ENCODE measurements at places on chromosomes 4 and X.
A peak's percentile ranks its signal among the peaks of the same experiment; 100 is the strongest.

- DNase-seq = no peak
Observed at GRCh38 chr4:33262824-33263223, 2542.7 kb downstream of the PCDH7 start.

GRCh38 chr4:153233761-153234371, 29.6 kb downstream of the TRIM2 start:
- no peak for DNase-seq

DNA sequence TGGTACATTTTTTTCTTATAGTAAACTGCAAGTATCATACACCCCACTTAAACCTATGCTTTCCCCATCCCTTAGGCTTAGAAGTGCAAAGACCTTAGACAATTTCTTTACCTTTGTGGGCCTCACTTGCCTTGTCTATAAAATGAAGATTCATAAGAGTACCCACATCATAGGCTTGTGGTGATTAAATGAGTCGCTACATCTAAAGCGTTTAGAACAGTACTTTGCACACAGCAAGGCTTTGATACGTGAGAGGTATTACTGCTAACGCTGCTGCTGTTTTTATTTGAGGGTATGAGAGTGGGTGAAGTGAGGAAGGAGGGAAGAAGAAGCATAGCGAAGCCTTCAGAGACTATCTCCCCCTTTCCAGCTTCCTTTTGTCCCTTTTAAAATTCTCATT, 87.8 kb upstream of the RPS6KA3 start:
- DNase-seq = no peak

GRCh38 chr4:15021946-15022345, 19.7 kb downstream of the CPEB2 start:
- no peak for DNase-seq

GRCh38 chrX:69148946-69149345, 16.3 kb downstream of the PJA1 start:
- DNase-seq = no peak

DNA sequence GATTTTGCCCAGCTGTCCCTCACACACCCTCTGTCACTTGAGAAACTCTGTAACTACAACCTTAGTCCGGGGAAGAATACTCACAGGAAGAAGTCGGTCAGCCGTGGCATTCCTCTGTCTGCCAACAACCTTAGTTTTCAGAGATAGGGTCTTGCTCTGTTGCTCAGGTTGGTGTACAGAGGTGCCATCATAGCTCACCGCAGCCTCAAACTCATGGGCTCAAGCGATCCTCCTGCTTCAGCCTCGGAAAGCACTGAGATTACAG, 12.2 kb upstream of the SPCS3 start:
- no peak for DNase-seq

GRCh38 chr4:1964443-1964842, 44.3 kb downstream of the NELFA start:
- DNase-seq = no peak

DNA sequence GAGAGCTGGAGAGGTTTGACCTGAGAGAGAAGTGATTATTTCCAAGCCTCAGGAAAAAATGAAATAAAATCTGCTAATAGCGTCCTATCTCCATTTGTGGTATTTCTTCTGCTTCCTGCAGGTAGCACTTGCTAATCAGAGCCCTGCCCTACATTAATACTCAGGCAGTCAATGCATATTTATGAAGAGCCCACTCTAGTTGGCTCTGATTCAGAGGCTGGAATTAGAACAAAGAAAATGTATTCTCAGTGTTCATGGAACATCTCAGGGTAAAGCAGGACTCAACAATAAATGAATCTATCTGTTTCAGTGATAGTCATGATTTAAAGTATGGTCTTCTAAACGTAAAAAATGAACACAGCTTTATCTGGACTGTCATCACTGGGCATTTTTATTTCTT, 1.4 kb upstream of the ATP8A1 start:
- no peak for DNase-seq

- DNase-seq = no peak
Observed at GRCh38 chr4:133799717-133800315, 401.8 kb downstream of the PABPC4L start.

DNA sequence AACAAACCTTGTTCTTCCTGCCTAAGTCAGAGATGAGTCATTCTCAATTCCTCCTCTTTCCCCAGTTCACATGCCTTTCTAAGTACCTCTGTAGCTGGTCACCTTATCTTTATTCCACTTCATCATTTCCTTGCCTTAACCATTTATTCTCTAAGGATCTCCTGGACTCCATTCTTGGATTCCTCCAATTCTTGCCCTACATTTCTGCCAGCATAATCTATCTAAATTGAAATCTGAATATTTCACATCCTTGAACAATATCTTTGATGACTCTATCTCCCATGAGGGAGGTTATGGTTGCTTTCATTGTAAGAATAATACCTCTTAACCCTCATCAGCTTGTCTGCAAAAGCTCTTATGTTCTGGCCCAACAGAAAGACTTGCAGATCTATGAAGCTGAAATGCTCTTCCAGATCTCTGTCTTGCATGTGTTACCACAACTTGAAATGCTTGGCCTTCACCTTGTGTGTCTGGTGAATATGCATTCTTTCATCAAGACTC, 28.6 kb upstream of the PDE5A start:
- no peak for DNase-seq

GRCh38 chrX:19674041-19674789, 158.9 kb upstream of the MAP3K15 start:
- no peak for DNase-seq

GRCh38 chr4:145186729-145187128, 6.3 kb upstream of the OTUD4 start:
- no peak for DNase-seq

GRCh38 chrX:147912093-147912801, 528 bp downstream of the FMR1 start:
- peak; percentile 44 for DNase-seq

DNA sequence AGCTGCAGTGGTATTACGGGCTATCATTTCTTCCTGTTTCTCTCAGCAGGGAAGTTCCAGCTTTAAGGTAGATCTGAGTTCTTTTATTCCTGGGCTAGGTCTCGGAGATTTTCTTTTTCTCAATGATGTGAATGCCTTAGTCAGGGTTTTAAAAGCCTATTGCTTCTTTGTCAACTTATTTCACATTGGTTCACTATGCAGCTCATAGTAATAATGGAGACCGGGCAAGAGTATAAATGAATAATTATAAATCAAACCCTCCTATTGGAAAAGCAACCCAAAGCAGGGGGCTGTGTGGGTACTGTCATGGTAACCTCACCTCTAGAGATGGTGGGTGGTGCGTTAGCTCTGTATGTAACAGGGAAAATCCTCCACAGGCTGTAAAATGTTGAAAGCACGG, 563.6 kb downstream of the RPA4 start:
- DNase-seq = no peak

- DNase-seq = no peak
Observed at GRCh38 chr4:65917486-65917885, 247.2 kb upstream of the EPHA5 start.

- no peak for DNase-seq
Observed at GRCh38 chrX:115259238-115259875, 25.5 kb upstream of the LRCH2 start.

GRCh38 chr4:63155561-63155960, 1253.7 kb downstream of the TECRL start:
- DNase-seq = no peak

- no peak for DNase-seq
Observed at GRCh38 chr4:159673221-159673620, 570.3 kb downstream of the RAPGEF2 start.

DNA sequence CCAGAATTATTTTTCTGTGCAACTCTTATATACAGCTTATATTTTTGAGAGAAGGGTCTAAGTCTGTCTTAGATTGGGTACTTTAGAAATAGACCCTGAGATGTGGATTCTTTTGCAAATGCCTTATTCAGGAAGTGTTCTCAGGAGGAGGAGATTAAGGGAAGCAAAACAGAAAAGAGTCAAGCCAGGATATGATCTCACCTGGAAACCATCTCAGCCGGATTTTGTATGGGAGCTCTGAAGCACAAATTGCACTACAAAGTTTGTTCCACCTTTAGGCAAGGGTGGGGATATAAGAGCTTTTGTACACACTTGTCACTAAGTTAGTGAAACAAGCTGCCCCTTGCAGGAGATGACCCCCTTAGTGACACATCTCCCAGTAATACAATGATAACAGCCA, 121.2 kb upstream of the GRPR start:
- no peak for DNase-seq

GRCh38 chrX:64169988-64170387, 35.5 kb downstream of the AMER1 start:
- no peak for DNase-seq

DNA sequence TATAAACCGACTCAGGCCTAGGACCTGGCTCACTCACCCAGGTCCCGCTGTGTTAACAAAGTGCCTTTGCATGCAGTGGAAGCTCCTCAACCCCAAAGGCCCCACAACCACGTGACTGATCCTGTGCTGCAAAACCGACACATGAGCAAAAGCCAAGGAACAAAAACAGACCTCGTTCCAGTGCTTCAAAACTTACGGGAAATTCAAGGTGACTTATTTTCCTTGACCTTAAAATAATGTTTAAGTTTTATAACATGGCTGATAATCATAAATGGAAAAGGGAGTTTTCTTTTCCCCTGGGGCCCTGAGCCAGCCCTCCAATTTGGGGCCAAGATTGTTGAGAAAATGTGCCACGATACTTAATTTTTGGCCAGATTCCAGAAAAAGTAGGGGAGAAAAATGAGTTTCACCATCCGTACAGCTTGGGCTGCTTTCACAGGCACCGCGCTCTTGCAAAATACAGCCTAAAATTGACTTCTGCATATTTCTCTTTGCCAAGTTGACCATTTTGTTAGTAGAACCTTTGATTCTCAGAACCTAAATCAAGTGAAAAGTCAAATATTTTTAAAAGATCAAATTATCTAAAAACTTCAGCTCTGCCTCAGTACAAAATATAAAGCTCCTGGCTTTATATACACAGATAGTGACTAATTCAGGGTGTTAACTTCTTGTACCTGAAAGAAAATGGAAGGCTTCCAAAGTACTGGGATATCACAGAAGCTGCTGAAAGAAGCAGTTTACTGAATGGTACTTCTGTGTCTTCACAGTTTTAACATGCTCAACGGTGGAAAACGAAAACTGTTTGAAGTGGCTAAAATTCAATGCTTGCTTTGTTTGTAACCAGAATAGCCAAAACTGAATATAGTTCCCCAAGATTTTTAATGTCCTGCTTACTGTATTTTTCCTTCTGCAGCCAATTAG, 93.8 kb downstream of the APBB2 start:
- no peak for DNase-seq

- DNase-seq = no peak
Observed at GRCh38 chr4:87971866-87972265, 3.6 kb upstream of the SPP1 start.

DNA sequence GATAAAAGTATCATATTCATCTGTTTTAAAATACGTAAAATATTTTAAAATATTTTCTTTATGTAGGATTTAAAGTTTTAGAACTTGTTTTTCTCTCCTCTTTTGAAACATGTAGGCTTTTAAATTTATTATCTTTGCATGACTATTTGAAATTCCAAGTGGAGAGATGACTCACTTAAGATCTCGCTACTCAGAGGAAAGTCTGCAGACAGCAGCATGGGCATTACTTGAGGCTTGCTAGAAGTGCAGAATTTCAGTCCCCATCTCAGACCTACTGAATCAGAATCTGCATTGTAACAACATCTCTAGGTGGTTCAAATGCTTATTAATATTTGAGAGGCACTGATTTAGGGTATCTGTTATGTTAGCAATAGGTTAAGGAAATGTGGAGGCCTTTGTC, 225.7 kb upstream of the ARX start:
- no peak for DNase-seq

GRCh38 chrX:64093761-64094160, 111.7 kb downstream of the AMER1 start:
- peak; percentile 5 for DNase-seq

GRCh38 chr4:86220121-86220520, 139.7 kb downstream of the MAPK10 start:
- DNase-seq = no peak

DNA sequence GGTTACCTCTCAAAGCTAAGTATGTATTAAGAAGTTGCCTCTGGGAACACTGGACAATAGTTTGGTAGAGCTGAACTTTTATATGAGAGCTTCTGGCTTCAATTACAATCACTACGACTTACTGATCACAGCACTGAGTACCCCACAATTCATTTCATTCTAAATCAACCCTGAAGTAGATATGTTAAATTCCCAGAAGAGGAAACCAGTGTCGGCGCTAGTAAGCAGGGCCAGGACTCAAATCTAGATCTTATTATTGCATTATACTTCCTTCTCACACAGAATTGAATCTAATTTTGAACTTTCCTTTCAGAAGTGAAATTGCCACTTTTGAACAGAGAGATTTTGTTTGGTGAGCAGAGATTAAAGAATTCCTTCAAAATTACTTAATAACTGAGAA, 41.8 kb downstream of the HUWE1 start:
- no peak for DNase-seq

DNA sequence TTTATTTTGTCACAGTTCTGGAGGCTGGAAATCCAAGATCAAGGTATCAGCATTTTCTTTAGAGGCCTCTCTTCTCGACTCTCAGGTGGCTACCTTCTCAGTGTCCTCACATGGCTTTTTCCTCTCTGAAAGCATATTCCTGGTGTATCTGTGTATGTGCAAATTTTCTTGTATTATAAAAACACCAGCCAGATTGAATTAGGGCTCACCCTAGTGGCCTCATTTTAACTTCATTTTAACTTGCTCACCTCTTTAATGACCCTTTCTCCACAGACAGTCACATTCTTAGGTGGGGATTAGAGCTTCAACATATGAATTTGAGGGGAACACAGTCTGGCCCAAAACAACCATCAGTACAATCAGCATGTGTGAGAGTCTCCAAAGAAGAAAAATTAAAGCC, 542.4 kb upstream of the FAM241A start:
- no peak for DNase-seq

DNA sequence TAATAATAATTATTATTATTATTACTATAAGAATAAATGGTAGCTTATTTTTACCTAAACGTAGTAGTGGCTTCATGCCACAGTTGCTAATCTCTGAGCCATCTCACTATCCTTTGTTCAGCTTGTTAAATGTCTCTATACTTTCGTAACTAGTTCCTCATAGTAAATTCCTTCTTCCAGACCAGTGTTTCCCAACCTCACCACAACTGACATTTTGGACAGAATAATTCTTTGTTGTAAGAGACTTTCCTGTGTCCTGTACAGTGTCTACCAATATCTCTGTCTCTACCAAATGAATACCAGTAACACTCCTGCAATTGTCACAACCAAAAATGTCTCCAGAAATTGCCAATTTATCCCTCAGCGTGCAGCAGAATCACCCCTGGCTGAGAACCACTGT, 1040.9 kb downstream of the DMD start:
- DNase-seq = no peak

DNA sequence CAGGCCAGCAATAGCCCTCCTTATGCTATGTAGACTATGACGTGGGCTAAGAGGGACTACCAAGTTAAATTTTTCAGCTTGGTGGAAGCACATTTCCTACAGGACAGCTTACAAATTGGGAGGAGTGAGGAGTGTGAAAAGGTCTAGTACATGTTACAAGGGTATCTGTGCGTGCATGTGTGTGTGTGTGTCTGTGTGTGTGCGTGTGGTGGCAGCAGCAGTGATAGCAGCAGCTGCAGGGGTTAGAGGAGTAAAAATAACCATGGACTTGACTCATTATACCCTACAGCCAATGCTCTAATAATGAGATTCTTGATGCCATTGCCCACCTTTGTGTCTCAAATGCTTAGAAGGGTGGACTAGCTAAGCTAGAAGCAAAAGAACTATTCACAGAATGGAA, 88.6 kb downstream of the SLC9A7 start:
- DNase-seq = no peak
